Mucosa of gallbladder (tissue), 1 donor: ENCODE measurements at places on chromosomes 12 and 14. TPM values are rescaled to one million over a fixed set of nuclear protein-coding genes. Genes with fewer than 3 reads are reported as not detected.
A peak's percentile ranks its signal among the peaks of the same experiment; 100 is the strongest.

DNA sequence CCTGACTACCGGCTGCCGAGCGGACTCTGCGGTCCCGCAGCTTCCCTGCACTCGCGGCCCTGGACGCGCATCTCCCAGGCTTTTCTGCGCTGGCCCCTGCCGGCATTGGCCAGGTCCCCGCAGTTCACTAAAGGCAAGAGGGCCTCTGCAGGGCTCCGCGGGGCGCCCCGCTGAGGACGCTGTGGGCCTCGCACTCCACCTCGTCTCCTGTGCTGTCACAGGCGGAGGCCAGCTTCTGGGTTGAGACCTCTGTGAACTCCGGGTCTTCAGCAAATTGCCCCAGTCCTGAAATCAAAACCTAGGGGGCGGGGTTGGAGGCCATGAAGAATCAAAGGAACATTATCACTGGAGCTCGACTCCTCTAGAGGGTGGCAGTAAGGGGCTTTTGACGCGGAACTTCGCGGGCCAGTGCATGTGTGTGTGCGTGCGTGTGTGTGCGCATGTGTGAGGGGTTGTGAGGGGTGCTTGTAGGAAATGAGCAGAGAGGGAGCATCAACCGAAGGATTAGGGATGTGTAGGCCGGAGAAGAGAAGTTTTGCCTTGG, 68.5 kb upstream of the CAPRIN2 start:
- peak; percentile 20 for DNase-seq

DNA sequence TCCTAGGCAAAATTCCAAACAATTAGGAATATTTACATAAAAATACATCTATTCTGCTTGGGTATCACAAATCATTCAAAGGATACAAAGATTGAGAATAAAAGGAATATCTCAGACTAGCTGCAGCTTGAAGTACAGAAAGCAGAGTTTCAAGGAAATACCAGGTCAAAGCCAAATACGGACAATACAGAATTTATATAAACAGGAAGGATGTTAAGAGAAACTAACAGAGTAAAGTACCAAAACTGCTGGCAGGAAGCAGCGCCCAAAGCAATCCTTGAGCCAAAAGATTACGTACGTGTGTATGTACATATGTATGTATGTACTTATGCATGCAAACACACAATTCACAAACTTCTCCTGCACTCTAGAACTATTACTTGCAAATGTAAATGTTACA, 86.6 kb downstream of the PPP1R12A start:
- no peak for DNase-seq

DNA sequence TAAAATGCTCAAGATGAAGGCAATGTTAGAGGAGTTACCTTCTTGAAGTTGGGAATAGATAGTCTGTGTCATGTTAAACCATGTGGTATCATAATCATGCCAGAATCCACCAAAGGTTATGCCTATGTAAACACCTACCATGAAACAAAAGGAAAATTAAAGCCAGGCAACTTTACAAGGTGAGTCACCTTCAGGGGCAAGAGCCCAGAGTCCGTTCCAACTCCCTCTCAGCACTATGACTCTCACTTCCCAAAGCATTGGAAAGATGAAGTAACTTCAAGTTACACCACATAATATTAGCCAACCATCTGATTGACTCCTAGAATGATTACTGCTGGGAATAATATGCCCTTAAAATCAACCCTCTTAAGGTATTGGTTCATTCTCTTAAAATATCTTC, 38.5 kb downstream of the CATSPERB start:
- peak; percentile 41 for DNase-seq

DNA sequence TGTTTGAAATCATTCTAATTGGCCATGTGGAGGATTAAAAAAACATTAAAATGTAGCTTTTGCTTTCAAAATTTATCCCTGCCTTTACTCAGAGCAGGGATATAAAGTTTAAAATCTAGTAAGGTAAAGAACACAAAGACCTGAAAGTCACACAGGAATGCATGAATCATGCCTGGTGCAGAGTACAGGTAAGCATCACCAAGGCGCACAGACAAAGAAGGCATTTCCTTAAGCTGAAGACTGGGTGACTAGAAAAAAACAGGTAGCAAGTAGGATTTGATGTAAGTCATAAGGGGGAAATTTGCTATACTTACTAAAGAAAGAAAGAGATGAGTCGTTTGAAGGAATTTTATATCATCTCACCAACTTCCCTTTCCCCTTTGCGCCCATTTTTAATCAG, 405.6 kb downstream of the GXYLT1 start:
- no peak for DNase-seq

DNA sequence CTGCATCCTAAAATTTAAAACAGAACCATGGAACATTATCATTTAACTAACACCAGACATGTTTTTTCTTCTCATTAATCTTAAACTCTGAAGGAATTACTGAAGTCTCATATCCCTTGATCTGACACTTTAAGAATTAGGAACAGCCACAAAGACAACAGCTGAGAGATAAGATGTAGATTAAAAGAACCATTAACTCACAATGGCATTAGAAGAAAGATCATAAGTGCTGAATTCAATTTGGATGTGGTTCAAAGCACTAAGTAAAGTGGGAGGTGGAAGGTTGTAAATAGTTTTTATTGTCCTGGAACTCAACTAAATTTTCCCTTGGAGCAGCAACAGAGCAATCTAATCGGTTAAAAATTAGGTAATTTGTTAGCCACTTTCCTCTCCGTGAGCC, 199.0 kb upstream of the ATP2B1 start:
- DNase-seq: no peak

DNA sequence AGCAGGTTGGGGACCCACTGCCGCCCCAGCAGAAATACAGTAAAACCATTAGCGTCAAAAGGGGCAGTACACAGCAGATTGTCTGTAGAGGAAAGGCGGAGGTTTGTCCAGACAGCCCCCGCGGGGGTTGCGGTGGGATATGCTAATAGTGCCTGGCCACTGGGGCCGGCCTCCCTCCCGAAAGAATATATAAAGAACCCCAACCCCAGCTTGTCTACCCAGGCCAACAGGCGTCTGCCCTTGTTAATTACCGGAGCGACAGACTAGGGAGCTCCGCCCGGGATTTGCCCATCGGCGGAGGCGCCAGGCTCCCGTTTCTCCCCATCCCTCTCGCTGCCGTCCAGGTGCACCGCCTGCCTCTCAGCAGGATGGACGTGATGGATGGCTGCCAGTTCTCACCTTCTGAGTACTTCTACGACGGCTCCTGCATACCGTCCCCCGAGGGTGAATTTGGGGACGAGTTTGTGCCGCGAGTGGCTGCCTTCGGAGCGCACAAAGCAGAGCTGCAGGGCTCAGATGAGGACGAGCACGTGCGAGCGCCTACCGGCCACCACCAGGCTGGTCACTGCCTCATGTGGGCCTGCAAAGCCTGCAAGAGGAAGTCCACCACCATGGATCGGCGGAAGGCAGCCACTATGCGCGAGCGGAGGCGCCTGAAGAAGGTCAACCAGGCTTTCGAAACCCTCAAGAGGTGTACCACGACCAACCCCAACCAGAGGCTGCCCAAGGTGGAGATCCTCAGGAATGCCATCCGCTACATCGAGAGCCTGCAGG, at the start of gene MYF5:
MYF5 (plus strand) TSS at position 217 of the 774 bp plus-strand sequence; CDS start at position 369, 152 bp downstream.
- DNase-seq: no peak

DNA sequence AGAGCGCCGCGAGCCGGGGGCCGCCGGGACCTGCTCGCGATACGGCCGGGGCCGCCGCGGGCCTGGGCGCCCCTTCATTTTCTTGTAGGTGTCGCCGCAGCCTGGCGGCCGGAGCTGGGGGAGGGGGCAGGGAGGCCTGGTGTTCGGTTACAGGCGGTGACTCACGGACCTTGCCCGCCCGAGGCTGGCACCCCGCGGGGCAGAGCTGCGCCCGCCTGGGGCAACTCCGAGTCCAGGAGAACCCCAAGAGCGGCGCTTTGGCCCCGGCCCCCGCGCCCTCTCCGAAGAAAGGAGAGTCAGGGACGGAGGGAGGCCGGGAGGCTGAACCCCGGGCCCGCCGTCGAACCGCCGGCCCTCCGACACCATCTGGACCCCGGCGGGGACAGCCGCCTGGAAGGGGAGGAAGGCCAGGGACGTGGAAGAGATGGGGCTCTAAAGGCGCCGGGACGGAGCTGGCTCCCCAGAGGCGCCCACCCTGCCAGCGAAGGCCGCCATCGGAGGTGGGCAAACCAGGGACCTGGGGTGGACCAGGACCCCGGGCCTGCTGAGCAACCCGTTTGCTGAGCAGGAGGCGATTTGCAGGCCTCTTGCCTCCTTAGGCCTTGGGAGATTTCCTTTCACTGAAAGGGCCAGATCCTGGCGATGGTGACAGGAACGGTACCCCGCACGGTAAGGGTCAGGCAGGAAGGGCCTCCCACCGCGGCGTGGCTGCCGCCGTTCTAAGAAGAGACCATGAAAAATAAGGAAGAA, 843 bp upstream of the NUAK1 start:
- peak; percentile 70 for DNase-seq

DNA sequence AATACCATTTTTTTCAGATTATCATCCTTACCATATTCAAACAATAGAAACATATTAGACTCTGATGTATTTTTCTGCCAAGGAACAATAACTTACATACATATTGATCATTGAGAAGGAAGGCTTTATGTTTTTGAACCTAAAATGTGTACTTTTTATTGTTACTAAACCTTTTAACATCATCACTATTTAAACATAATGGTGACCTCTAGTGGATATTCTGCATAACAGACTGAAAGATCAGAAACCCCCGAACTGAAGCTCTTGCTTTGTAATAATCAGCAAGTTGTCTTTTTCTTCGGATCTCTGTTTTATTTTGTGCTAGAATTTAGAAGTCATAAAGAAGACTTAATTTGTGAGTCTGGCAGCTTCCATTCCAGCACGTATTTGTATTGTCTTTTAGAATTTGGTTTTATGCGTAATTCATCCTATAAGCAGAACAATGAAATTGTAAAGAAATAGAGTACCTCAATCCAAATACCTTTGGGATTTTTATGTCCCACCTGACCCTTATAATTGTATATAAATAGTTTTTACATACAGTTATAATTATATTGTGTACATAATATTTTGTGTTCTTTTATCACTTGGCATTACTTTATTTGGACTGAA, 125.9 kb upstream of the ATF1 start:
- DNase-seq: no peak

- DNase-seq: no peak
Observed at GRCh38 chr12:6317693-6318439, 7.4 kb downstream of the PLEKHG6 start.

- no peak for DNase-seq
Observed at GRCh38 chr14:67371247-67372148, 11.4 kb downstream of the EIF2S1 start.

DNA sequence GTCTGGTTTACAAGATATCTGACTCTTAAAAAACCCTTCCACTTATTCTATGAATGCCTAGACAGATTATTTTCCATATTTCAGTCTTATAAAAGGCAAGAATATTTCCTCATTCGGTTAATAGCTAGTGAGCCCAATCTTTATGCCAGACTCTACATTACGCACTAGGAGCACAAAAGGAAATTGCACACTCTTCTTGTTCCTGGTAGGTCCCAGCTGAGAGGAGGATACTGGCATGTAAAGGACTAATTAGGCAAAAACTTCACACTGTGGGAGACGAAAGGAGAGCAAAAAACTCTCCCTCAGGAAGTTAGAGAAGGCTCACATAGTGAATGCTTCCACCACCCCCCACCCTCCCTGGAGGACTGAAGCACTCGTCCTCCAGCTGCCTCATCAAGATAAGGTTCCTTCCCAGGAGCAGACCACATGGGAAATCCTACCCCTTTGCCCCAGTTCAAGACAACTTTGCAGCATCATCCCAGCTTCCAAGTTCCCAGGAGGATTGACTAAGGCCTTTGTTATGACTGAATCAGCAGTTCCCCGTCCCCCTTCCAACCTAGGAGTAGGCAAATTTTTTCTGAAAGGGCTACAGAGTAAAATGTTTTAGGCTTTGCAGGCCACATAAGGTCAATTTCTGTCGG, 14.5 kb downstream of the CAPZA3 start:
- DNase-seq: peak; percentile 16

- DNase-seq: no peak
Observed at GRCh38 chr12:6336889-6337853, 4.7 kb downstream of the TNFRSF1A start.

- DNase-seq: no peak
Observed at GRCh38 chr14:60087668-60088067, 4.1 kb upstream of the PCNX4 start.

Gene RAB15
- total RNA-seq: 16.5 TPM

Gene RNASE3
- 0.52 TPM for total RNA-seq

Gene OAS3
- 11.9 TPM for total RNA-seq

Gene VRTN
- 0.32 TPM for total RNA-seq

Gene DHRS4
- 28.5 TPM for total RNA-seq

Gene ASB8
- 39.5 TPM for total RNA-seq

Gene GPR68
- 1.6 TPM for total RNA-seq

Gene MANSC4
- not detected for total RNA-seq

Gene CLEC4E
- total RNA-seq: 7.8 TPM

Gene C3AR1
- total RNA-seq: 20.5 TPM

Gene WSCD2
- 0.26 TPM for total RNA-seq

Gene KLRF1
- not detected for total RNA-seq

Gene LRFN5
- 2.8 TPM for total RNA-seq

Gene KRT5
- not detected for total RNA-seq

Gene MSRB3
- 95.3 TPM for total RNA-seq
